Stimulated activated CD4-positive, alpha-beta T cell treated with anti-CD3 and anti-CD28 coated beads, TNF-alpha, amount 100 ng/mL, for 4 hours (primary cell): ENCODE measurements at places on chromosomes 2 and 18.

- DNase-seq = no peak
Measured at GRCh38 chr2:72144632-72145288, 2.9 kb downstream of the CYP26B1 start.

DNA sequence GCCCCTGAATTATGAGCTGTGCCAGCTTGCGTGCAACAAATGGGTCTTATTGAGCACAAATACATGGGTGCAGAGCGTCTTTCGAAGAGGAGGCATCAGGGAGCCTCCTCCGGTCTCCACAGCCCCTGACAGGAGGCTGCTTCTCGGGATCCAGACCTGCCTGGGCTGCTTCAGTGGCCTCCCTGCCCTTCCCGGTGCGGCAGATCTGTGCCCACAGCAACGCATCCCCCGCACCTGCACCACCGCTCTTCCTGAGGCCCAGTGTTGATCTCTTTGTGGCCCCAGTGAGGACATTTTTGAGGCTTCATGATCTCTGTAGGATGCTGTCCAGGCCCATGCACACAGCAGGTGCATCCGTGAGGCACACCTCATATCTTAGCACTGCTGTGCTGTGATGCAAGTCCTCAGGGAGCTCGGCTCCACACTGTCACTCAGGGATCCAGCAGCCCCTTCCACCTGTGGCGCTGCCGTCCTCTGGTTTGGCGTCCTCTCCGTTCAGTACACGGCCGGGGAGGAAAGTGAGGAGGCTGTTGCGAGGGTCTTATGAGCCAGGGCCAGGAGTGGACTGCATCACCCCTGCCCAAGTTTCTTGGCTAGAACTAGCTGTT lies 17.4 kb downstream of the RTP5 start:
- DNase-seq = no peak

- no peak for DNase-seq
Measured at GRCh38 chr2:238042849-238043584, 17.8 kb upstream of the SCLY start.

DNA sequence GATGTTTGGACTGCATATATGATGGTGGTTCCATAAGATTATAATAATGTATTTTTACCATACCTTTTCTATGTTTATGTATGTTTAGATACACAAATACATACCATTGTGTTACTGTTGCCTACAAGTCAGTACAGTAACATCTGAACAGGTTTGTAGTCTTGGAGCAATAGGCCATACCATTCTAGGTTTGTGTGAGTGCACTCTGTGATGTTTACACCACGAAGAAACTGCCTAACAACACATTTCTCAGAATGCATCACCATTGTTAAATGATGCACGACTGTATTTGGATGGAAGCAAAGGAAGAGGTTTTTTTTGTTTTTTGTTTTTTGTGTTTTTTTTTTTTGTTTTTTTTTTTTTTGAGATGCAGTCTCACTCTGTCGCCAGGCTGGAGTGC lies 9.5 kb downstream of the DUSP19 start:
- DNase-seq = no peak

DNA sequence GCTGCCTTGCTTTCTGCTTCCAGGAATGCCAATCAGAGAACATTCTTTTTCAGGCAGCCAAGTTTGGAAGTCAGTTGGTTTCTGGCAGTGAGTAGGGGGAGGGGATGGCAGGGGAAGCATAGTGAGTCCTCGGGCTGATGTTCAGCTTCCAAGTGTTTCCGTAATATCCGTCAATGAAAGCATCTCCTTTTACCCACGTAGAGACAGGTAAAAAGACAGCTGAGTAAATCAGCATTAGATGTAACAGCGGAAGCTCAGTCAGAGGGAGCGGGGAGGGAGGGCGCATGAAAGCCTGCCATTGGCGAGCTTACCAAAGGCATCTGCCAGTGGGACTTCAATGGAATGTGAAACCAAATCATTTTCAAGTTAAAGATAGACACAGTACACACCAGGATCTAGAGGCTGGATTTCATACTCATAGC lies 117.1 kb upstream of the DTNA start:
- DNase-seq = no peak

DNA sequence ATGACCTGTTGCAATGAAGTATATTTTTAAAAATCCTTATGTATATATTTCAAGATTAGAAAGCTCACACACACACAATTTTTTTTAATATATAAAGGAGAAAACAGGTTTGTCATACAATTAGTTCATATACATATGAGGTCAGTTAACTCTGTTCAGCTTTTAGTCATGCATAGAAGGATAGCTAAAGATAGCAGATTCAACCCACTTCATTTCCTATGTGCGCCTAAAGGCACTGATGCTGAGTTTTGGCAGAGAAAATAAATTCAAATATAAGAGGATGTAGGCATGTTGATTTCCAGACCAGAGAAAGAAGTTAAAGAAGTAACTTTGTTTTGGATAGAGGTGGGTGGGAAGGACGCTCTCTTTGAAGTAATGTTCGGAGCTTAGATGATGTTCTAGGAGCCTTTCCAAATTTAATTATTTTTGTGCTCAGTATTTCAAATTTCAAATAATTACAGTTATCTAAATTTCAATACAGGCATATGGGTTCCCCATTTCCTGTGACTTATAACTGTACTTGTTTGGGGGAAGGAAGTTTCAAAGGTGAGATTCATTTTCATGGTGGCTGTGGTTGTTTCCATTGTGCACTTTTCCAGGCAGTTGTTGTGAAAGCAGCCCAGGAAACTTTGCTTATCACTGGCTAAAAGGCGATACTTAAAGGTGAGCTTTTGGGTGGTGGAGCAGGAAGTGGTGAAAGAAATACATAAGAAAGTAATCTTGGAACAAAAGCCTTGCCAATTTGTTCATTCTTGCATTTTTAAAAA lies 523.4 kb upstream of the FANCL start:
- DNase-seq = no peak

- DNase-seq = no peak
Measured at GRCh38 chr2:166234112-166234846, 106.5 kb upstream of the SCN1A start.

- no peak for DNase-seq
Measured at GRCh38 chr2:186639939-186640338, 50.1 kb downstream of the ITGAV start.

- DNase-seq = no peak
Measured at GRCh38 chr2:106978647-106979046, 92.7 kb upstream of the ST6GAL2 start.

GRCh38 chr2:127637725-127638252 lies 8.2 kb upstream of the GPR17 start:
- no peak for DNase-seq

GRCh38 chr2:97735161-97735561 lies 21.8 kb downstream of the ZAP70 start:
- no peak for DNase-seq
